ENCODE measurements at places on chromosomes 4 and X.

DNA sequence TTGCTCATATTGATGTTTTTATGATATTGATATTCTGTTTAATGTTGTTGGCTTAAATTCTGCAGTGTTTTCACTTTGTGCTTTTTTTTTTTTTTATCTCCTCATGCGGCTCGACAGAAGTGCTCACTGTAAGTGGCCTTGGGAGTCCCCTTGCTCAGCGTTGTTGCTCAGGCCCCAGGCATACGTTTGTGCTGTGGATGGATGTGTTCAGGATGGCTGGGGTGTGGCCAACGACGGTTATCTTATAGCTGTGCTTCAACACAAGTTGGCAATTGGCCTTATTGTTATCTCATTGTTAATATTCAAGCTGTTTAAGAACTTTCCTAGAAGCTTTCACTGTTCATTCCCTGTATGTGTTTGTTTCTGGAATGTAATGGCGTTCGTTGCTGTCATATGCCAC, 36.4 kb upstream of the CLCN4 start:
- DNase-seq, result no peak

- no peak for DNase-seq
Measured at GRCh38 chrX:6666624-6667023, 131.7 kb upstream of the VCX3A start.

GRCh38 chr4:183541010-183541751, 36.3 kb downstream of the ING2 start:
- DNase-seq, result no peak

DNA sequence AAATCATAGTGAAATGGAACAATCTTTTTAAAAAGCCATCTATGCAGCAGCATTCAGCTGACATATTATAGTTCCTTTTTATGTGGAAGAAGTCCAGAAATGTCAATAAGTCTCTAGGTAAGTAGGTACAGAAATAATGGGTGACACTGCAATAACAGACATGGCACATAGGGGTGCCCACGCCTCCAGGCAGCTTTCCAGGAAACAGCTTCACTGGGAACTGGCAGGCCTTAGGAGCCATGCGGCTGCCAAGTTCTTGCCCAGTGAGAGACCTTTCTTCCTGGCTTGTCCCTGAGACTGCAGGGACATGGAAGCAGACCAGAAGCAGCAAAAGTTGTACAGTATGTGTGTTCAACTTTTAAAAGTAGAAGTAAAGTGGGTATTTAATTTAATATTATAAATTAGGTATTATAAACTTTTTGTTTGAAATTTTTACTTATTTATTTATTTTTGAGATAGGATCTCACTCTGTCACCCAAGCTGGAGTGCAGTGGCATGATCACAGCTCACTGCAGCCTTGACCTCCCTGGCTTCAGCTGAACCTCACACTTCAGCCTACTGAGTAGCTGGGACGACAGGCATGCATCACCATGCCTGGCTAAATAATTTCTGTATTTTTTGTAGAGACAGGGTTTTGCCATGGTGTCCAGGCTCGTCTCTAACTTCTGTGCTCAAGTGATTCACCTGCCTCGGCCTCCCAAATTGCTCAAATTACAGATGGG, 12.1 kb upstream of the ETNPPL start:
- no peak for DNase-seq

DNA sequence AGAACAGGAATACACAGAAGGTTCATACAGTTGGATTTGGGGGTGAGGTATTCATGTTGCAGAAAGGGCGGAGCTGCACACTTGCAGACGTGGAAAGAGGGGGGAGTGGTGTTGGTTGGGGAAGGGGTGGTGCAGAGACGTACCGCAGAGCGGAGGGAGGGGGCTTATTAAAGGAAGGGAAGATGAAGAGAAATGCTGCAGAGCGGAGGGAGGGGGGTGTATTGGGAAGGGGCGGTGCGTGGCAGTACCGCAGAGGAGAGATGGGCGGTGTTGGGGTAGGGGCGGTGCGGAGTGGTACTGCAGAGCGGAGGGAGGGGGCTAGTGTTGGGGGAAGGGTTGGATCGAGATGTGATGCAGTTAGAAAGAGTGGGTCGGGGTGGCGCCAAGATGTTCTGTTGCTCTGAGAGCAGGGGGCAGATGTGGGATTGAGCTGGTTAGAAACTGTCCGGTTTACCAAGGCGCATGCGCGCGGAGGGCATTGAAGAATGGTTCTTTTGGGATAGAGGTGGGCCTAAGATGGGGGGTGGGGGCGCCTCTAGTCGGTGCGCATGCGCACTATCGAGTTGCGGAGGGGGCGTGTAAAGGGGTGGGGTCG, 900 bp downstream of the TRO start:
- peak; percentile 13 for DNase-seq

- DNase-seq, result no peak
Measured at GRCh38 chrX:45198301-45198700, 2.4 kb downstream of the DIPK2B start.

- DNase-seq, result no peak
Measured at GRCh38 chr4:77795326-77795725, 23.8 kb downstream of the CNOT6L start.

DNA sequence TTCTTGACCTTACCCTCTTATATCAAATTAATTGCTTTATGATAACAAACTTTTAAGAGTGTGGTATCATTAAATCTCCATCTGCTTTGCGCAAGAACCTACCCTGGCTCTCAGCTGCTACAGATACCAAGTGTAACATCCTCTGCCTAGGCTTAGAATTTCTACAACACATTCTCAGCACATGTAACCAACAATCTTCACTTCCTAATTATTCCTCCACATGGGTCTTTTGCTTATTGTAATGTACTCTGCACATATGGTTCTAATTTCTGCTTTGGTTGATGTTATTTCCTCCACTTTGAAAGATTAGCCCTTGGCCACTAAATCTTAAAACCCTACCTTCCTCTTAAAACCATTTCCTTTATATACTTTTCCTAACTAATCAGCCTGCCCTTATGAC, 242.4 kb downstream of the ARHGAP24 start:
- no peak for DNase-seq

DNA sequence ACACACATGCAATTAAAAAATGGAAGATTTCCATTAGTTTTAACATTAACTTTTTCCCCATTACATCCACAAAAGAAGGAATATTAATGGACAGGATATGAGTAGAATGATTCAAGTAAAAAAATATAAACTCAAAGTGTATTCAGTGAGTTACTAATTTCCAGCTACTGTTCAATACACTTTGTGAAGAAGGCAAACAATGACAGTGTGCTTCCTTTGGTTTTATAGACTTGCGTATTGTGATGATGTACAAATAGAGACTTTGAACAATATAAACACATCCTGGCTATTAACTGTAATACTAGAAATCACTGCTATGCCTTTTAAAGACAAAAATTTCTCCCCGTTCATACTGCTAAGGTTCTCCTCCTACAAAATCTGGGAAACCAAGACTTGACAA, 171.4 kb downstream of the ASB9 start:
- no peak for DNase-seq

- no peak for DNase-seq
Measured at GRCh38 chr4:184845367-184846021, 19.7 kb upstream of the ACSL1 start.

DNA sequence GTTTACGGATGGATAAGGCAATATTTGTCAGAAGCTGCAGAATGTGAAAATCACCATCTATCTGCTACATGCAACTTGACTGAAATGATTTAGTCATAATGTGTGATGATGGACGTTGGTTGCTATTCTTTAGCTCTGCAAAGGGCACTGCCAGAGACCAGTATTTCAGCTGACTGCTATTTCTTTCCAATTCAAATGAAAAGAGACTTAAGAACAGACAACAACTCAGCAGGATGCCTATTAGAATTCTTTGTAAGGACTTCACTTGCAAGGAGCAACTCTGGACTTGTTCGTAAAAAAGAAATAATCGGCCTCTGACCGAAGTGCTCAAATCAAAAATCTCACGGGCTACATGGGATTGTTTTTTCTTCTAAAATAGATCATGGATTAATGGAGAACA, 262.7 kb downstream of the DHX15 start:
- DNase-seq, result no peak

GRCh38 chrX:115393271-115393670, 103.8 kb downstream of the LUZP4 start:
- no peak for DNase-seq

DNA sequence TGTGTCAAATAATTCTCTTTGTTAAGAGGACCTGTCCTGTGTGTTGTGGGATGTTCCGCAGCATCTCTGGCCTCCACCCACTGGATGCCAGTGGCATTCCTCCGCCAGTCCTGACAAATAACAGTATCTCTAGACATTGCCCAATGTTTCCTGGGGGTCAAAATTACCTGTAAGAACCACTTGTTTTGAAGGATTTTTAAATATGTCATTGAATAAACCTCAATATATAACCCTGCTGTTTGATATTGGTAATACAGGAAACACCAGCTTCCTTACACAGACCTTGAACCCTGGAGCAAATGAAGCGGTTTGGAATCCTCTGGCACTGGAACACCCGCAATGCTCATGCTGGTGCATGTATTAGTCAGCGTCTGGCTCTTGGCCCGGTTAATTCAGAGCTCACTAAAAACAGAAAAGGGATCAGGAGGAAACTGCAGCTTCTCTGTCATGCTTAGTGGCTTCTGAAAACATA, 101.3 kb downstream of the TBL1X start:
- no peak for DNase-seq

GRCh38 chr4:153509724-153510123, 43.6 kb downstream of the TMEM131L start:
- DNase-seq, result no peak

DNA sequence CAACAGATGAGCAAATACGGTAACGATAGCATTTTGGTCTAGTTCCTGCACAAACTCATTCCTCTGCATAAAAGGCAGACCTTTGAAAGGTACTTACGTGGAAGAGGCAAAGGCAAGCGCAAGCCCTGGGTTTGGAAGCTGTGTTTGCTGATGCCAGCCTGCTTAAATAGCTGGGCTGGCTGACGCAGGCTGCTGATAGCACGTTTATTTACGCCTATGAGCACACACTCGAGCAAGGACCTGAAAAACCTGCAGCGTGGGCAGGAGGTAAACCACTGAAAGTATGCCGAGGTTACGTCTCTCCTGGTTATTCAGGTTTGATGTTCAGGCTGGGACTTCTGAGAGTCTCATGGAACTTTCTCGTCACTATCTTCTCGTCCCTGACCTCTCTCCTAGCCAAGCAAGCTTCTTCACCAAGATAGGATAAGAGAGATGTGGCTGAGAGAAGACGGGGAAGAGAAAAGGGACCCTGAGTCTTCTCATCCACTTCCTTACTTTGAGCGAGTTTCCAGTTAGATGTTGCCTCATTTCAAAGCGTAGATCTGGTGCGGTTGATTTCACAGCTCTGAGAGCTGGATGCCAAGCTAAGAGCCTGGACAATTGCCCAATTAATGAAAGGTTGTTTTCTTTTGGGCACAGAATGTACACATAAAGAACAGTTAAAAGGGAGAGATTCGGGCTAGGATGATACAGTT, at the start of gene HOPX:
Gene HOPX, minus strand, starts transcription at position 139 of the 695 bp plus-strand sequence. CDS start 23,480 bp downstream, outside the sequence.
- peak; percentile 40 for DNase-seq

DNA sequence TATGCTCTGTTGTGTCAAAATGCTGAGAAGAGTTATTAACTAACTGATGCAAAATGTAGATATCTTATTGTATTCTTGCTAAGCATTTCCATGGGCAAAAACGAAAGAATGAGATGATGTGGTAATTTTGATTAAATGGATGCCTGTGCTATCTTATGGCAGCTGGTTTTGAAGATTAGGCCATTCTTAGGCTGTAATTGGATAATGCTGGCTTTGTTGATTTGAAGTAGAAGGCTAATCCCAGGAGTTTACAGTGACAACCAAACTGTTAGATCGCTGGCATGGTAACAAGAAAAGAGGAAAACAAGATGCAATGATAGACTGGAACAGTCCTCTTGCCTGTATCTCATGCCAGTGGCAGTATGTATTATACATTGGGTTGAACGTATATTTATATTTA, 74.1 kb upstream of the WDR44 start:
- no peak for DNase-seq

DNA sequence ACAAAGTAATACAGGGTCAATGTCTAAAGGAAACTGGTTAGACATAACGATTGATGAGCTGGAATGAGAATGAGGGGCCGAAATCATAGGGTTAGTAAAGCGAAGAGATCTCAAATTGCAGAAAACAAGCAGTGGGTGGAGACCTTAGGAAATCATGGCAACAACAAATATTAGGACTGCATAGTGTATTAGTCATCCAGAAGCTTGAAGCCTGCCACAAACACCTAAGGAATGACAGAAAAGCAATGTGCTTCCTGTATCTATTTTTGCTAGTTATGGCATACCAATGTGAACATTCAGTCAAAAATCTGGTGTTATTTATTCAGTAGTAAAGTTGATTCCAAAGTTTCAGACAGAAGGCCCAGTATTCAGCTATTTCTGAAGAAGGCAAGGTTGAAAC, 410.9 kb upstream of the CT83 start:
- no peak for DNase-seq

DNA sequence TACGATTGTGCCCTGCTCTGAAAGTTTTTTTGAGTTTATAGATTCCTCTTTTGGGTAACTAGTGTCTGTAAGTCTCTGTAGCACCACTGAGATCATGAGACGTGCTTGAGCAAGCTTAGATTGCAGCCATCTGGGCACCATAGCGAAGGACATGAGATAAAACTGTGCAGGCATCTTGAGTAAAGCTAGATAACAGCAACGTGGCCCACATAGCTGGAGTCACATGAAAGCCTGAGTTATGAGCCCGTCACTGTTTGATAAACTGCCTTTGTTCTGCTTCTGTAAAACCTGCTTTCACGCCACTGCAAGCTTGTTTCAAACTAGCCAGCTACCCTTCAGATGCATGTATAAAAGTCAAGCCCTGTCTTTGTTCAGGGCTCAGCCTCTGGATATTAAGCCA, 359.1 kb upstream of the CXorf51A start:
- DNase-seq, result no peak

GRCh38 chr4:102345795-102346100, 466 bp upstream of the SLC39A8 start:
- no peak for DNase-seq

- DNase-seq, result no peak
Measured at GRCh38 chr4:138112389-138112788, 129.8 kb downstream of the SLC7A11 start.

Data from stimulated activated CD8-positive, alpha-beta memory T cell treated with anti-CD3 and anti-CD28 coated beads, Interleukin-12 subunit alpha, Interleukin-12 subunit beta, amount 100 ng/mL, for 4 hours (primary cell).